ENCODE measurements at places on chromosomes 7 and 10. TPM values are rescaled to one million over a fixed set of nuclear protein-coding genes. Genes with fewer than 3 reads are reported as not detected.

DNA sequence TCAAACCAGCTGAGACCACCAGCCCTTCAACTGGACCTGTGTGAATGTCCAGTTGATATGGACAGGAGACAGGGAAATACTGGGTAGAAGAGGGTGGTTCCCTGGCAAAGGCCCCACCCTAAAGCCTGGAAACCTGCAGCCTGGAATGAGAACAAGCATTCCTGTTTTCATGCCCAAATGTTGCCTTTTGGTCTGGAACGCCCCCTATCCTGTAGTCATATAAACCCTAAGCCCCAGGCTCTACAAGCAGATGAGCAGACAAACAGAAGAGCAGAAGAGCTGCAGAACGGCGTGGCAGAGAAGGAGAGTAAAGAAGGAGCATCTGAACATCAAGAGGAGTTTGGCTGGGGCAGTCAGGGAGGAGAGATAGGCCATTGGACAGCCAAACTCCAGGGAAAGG, 38.4 kb downstream of the SYPL1 start:
- no peak for DNase-seq

GRCh38 chr7:75049817-75050216, 23.8 kb downstream of the RCC1L start:
- no peak for DNase-seq

DNA sequence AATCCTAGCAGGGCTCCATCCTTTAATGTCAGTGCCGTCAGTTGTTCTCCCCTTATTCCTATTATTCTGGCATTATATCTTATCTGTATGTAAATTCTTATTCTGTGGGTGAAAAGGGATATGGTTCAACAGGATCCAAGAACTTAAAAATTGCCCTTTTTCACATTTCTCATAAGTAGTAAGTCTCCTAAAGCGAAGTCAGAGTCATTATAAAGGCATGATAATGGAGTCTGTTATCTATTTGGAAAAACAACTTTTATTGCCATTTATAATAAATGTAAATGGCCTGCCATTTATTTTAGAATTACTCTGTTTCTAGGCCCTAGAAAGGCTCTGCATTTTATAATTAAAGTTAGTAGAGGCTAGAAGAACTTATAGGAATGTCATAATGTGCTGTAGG, 31.3 kb downstream of the SDK1 start:
- no peak for DNase-seq

CFAP46 gene
- total RNA-seq, result 5.2 TPM

TRIL gene
- total RNA-seq, result 1.4 TPM
